Stomach (tissue), 19 donors: ENCODE measurements at places on chromosomes 4 and X.

DNA sequence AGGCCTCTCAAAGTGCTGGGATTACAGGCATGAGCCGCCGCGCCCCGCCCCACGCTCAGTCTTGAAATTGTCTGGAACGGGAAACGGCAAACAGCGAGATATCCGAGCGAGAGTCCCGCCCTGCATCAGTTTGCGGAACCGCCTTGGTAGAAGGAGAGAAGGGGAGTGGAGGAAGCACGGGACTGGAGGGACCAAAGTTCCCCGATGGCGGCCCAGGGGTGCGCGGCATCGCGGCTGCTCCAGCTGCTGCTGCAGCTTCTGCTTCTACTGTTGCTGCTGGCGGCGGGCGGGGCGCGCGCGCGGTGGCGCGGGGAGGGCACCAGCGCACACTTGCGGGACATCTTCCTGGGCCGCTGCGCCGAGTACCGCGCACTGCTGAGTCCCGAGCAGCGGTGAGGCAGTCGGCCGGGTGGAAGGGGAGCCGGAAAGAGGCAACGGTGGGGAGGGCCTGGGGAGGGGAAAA, at the start of gene BST1:
Gene BST1, plus strand, starts transcription at position 125 of the 463 bp plus-strand sequence. Its CDS starts 80 bp downstream, at position 205.
- DNase-seq, result peak; percentile 91

GRCh38 chrX:10107483-10107882, 49.3 kb upstream of the CLCN4 start:
- DNase-seq, result no peak

DNA sequence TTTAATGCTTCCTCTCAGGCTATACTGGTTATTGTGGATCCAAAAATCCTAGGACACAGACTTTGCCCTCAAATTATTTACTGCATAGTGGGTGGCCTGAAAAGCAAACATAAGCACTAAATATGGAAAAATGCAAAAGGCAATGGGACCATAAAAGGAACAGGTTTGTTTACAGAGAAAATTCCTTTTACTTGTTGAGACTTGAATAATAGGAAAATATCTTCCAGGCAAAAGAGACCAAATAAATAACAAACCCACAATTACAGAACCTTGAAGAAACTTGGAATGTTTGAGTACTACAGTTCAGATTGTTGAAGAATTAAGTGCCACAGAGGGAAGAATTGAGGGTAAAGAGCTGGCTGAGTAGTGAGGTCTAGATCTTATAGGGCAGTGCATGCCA, 711.0 kb downstream of the C4orf33 start:
- no peak for DNase-seq

DNA sequence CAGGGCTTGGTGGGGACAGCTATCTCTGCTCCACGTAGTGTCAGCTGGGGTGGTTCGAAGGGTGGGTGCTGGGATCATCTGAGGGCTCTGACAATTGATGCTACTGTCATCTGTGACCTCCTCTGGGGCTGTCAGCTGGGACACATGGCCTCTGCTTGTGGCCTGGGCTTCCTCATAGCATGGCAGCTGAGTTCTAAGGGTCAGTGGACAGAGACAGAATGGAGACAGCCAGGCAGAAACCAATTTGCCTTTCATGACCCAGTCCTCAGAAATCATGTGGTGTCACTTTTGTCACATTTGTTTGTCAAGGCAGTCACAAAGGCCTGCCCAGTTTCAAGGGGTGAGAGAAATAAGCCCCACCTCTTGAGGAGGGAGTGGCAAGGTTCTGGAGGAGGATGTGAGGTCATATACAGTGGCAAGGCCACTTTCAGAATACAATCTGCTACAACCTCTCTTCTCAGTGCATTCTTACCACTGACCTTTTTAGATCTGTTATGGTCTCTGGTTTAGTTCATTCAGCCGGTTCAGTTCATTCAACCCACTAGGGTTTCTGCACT, 103.6 kb upstream of the BCOR start:
- peak; percentile 35 for DNase-seq

- DNase-seq, result peak; percentile 54
Observed at GRCh38 chrX:40153345-40154249, 55.8 kb upstream of the BCOR start.

GRCh38 chr4:39621582-39621981, 17.1 kb downstream of the SMIM14 start:
- DNase-seq, result peak; percentile 44

DNA sequence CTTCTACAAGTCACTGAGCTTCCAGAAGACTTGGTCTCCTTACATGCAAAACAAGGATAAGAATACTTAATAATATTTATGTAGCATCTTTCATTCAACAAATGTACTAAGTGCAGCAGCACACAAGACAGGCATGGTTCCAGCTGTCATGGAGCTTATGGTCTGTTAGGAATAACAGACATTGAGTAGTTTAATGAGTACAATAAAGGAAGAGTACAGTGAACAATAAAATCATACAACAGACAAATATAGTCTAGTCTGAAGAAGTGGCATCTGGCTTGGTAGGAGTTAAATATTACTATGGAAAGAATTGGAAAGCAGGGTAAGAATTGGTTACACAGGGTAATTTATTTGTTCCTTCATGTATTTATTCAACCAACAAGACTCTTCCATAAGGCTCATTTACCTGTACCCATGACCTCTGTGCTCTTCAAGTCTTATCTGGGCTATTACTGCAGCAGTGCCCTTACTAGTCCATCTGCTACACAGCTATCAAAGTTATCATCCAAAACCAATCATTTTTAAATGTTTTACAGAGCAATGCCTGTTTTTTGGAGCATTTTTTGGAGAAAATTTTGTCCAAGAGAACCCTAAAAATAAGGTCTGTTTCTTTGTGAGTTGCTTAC, 101.1 kb upstream of the RPL34 start:
- no peak for DNase-seq

- DNase-seq, result no peak
Observed at GRCh38 chr4:67702166-67702565, 1.2 kb upstream of the UBA6 start.

DNA sequence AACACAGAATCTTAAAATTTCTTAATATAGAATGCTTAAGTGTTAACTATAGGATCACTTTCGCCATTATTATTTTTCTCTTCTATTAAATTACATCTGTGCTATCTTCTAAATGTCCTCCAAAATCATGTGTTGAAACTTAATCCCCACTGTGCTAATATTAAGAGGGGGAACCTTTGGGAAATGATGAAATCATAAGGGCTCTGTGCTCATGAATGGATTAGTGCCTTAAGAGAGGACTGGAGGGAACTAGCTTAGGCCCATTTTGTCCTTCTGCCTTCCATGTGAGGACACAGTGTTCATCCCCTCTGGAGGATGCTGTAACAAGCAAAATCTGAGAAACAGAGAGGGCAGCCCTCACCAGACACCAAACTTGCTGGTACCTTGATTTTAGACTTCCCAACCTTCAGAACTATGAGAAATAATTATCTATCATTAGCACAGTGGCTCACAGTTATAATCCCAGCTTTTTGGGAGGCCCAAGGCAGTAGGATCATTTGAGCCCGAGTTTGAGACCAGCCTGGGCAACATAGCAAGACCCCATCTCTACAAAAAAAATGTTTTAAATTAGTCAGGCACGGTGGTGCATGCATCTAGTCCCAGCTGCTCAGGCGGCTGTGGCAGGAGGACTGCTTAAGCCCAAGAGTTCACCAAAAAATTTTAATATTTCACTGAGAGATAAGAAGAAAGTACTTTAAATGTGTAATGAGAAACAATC, 26.3 kb downstream of the KLHL8 start:
- DNase-seq, result no peak

- DNase-seq, result no peak
Observed at GRCh38 chrX:30278365-30278764, 30.8 kb downstream of the NR0B1 start.

GRCh38 chr4:48369248-48369647, 27.9 kb downstream of the SLAIN2 start:
- no peak for DNase-seq

GRCh38 chr4:85603437-85604336, 128.7 kb downstream of the ARHGAP24 start:
- no peak for DNase-seq

GRCh38 chr4:121597346-121597934, 99.3 kb downstream of the ANXA5 start:
- DNase-seq, result no peak

GRCh38 chr4:82618103-82618720, 56.4 kb upstream of the TMEM150C start:
- peak; percentile 46 for DNase-seq

- DNase-seq, result peak; percentile 12
Observed at GRCh38 chr4:80172203-80172602, 25.1 kb upstream of the PRDM8 start.

DNA sequence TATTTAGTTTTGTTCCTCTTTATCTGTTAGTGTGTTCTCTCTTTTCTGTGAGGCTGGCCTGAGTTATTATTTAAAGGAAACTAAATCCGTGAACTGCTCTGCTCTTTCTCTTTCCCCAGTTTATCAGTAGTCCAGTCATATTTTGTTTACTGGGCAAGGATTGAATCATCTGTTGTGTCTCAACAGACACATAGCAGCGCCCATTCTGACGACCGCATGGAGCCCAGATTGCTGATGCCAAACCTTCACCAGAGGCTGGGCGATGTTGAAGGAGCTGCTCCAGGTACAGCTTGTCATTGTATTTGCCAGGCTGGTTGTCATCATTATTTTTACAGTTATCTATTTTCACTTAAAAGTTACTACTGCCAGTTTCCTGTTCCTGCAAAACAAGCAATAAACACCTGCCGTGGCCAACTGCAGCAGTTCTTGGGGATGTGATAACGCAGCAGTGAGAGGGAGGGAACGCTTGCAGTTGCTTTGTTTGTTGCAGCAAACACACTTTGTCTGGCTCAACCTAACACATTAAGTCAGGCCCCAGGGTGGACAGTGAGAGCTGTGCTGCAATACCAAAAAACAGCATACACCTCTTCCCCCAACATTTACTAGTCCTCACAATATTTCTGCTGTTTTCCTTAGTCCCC, 10.1 kb downstream of the REELD1 start:
- DNase-seq, result no peak
